ENCODE measurements at places on chromosomes 1 and 21.

- DNase-seq = no peak
Observed at GRCh38 chr1:215617979-215618378, 50.9 kb downstream of the KCTD3 start.

GRCh38 chr1:207097871-207098324 lies 6.1 kb upstream of the C4BPA start:
- DNase-seq = no peak

DNA sequence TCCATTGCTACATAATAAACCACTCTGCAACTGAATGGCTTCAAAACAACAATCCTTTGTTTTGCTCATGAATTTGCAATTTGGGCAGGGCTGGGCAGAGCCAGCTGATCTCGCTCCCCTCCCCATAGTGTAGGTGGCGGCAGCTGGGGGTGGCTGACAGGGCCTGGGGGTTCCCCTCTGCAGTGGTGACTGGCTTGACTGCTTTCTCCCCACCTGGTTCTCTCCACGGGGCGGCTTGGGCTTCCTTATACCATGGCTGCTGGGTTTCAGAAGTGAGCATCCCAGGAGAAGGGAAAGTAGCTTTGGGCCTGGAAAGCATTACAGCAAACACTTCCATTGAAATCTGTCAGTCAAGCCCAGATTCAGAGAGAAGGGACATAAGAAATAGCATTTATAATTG lies 129.7 kb upstream of the ZBTB40 start:
- DNase-seq = no peak

- no peak for DNase-seq
Observed at GRCh38 chr1:162323023-162323422, 53.6 kb downstream of the SPATA46 start.

Data from effector CD4-positive, alpha-beta T cell (primary cell).